ENCODE measurements at places on chromosomes 4 and X.

DNA sequence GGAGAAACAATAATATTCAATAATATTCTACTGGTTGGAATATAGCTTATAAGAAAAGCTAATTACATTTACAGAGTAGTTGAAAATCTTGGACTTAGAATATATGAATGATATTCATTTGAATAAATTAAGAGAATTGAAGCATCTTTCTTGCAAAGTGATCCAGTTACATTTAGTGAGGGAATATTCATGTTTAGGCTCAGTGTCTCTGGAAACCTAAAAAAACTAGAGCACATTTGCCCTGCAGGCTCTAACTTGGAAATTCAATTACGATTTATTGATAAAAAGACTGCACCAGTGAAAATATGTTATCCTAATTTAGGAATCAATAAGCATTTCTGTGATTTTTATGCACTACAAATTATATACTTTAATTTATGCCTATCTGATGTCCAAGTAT is 58.3 kb upstream of the RAP1GDS1 start:
- no peak for DNase-seq

DNA sequence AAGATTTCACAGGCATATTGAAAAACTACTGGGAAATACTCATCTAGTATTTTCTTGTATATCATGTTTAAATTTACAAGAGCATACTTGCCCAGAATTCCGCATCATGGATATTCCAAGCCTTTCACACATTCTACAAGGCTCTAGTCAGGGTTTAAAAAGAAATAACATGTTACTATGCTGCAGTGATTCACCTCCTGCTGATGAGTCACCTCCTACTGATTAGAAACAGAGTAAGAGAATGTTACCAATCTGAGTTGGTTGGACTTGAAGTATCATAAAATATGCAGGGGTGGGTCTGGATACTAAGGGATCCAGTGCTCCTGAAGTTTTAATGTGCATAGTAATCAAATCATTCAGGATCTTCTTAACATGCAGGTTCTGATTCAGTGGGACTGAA is 192.0 kb upstream of the ANK2 start:
- DNase-seq: no peak

- DNase-seq: no peak
These were observed 248.3 kb upstream of the GATB start for GRCh38 chr4:152009031-152009670.

- DNase-seq: no peak
These were observed 2.3 kb downstream of the CXCL8 start for GRCh38 chr4:73742490-73743160.

GRCh38 chr4:4601803-4602369 is 60.0 kb upstream of the STX18 start:
- no peak for DNase-seq

DNA sequence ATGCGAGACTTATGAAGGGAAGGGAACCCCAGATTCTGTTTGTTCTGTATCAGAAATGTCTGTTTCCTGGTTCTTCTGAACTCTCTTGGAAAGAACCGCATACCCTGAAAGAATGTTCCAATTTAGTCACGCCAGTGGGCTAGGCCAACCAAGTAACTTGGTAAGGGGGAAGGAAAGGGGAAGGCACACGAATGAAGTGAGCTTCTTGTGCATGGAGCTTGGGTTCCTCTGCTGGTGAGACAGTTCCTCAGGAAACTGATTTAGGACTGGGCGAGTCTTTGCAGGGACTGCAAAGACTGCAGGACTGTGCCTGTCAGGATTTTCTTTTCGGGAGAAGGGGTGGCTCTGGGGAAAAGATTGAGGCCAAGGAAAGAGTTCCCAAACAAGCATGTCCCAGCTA is 35.6 kb downstream of the FRMPD3 start:
- DNase-seq: no peak

DNA sequence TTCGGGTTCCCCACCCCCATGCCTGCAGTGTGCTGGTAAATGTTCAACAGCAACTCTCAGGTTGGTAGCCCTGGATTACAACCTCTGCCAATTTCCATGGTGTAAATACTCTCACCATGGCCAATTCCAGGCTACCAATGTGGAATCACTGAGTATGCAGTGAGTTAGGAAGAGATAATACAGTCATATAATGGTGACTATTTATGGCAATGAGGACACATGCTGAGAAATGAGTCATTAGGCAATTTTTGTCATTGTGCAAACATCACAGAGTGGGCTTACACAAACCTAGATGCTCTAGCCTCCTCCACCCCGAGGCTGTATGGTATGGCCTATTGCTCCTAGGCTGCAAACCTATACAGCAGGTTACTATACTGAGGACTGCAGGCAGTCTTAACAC is 4.6 kb upstream of the CLDN24 start:
- DNase-seq: no peak

DNA sequence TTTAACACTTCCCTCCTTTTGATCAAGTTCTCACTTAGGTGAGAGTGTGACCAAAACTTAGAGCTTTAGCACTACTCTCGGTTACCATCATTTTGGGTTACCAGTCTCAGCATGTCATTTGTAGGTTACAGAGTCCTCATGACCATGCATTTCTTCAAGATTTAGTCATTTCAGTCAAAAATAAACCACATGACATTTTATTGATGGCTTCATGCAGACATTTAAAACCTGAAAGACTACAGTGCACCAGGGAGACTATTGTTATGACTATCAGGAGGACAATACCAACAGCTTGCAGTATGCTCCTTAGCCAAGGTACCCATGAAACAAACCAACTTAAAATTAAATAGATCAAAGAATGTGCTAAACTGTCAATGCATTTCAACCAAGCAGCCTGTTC is 498.1 kb upstream of the FSTL5 start:
- DNase-seq: no peak

DNA sequence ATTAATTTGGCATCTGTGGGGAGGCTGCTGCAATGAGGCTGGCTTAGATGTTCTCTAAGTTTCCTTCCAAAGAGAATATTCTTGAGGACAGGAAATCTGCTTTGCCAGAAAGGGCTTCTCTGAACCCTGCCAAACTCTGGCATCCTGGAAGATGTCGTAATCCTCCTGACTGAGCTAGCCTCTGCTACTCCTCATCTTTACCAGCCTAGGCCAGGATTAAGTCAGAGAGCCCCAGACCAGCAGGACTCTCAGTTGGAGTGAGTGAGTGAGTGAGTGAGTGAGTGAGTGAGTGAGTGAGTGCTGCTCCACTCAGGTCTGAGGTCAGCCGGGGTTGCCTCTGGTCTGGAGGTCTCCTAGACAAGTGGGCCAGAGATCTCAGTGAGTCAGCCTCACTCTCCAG is 104.9 kb upstream of the SOD3 start:
- no peak for DNase-seq

- no peak for DNase-seq
These were observed 623.9 kb downstream of the BCOR start for GRCh38 chrX:39473812-39474211.

DNA sequence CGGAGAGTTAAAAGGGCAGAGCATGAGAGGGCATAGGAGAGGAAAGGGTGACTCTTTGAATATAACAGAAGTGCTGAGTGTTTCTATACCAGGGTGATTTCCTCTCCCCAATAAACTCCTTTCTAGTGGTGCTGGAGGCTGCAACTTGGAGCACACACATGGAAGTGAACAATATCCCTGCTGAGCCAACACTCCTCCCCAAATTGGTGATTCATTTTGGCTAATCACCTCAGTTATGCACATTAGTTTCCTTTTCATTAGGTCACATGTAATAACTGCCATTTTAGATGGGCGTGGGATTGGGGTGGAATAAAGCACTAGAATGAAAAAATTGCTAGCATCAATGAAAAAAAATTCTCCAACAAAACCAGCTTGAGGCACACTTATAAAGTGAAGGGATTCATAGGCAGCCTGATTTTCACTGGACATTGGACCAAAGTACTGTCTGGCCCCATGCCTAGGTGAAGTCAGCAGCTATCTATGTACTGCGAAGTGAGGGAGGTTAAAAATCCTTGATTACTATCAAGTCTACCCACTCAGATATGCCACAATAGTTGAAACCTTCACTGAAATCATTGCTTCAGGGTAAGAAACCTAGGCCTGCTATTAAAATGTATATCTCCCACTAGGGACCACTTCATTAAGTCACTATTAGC is 174.0 kb downstream of the GLUD2 start:
- DNase-seq: no peak

GRCh38 chrX:13381514-13381913 is 61.7 kb upstream of the ATXN3L start:
- DNase-seq: no peak

DNA sequence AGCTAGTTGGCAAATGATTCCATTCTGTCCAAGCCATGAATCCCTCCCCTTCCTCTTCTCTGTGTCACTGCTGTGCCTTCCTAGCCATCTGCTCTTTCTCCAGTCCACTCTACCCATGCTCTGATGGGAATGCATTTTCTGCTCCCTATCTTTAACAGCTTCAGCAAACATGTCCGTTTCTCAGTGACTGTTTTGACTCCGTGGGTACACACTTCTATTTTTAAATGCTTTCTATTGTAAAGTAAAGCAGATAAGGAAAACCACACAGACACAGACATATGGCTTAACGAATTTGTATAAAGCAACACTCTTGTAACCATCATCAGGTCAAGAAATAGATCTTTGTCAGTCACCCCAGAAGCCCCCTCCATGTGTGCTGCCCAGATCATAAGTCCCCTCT is 72.4 kb upstream of the KLHL13 start:
- DNase-seq: no peak

DNA sequence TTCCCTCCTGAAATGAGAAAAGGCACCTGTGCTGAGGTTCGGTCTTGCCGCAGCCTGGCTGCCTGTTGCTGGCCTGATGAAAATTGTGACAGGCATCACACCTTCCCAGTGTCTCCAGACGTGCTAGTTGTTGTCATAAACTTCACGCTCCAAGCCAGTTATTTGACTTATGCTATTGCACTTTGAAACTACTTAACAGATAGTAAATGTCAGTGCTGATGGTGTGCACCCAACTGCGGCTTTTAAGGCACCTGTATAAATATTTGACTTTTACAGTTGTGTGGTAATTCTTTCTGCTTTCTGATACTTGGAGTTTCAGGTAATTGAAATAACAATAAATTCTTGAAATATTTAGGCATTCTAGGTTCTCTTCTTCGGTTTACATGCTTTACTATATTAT is 1.8 kb downstream of the WWC2 start:
- DNase-seq: no peak

DNA sequence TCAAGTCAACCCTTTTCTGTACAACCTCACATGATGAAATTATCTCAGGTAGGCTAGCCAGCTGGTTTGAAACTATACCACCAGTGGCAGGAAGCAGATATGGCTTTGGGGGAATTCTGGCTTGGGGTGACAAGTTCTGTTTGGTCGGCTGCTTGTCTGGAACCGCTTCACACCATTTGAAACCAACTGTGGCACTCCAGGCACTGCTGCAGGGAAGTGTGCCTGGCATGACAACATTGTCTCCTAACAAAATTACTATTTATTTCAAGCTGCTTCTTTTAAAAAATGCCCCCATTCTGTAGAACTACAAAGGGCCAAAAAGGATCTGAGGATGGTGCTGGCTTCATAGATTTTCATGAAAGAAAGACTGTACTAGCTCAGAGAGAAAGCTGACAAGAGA is 37.1 kb upstream of the GPM6B start:
- DNase-seq: no peak

GRCh38 chr4:132284910-132285426 is 864.1 kb upstream of the PCDH10 start:
- peak; percentile 28 for DNase-seq

DNA sequence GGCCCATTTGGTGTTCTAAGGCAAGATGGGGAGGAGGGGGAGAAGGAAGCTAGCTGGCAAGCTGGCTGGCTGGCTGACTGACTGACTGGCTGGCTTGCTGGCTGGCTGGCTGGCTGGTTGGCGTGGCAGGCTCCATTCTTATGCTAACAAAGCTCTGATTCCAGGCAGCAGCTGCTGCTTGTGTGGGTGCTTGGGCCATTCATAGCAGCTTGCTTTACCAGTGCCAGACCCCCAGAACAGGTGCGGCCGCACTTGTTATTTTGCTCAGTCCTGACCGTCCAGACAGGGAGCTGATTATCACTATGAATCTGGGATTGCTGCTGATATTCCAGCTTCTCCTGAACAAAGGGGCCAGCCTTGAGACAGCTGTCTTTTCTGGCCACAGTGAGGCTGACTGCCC is 131.2 kb upstream of the PAK3 start:
- no peak for DNase-seq

- DNase-seq: no peak
These were observed 77.5 kb downstream of the HHIP start for GRCh38 chr4:144723471-144723870.

DNA sequence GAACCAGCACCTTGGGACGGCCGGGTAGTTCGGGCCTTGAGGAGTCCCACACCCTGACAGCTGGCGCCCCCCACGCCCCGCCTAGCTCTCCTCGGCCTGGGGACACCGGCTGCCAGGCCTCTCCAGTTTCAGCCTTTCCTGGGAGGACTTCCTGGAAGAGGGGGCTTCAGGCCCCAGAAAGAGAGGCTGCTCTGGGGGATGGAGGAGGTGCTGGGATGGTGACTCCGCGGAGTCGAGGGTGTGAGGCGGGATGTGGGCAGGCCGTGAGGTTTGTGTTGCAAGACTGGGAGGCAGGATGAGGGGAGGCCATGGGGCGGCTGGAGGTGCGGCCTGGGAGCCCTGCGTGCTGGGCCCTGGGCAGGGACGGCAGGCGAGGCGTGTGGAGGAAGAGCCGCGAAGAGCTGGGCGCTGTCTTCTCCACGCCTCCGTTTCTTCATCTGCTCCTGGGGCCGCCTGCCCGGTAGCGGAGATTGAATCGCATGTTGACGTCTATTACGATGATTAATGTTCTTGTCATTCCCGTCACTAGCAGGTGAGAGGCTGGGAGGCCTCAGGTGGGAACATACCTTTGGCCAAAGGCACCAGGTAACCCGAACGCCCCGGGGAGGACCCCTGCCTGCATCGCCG is 918 bp upstream of the FGFRL1 start:
- DNase-seq: no peak

DNA sequence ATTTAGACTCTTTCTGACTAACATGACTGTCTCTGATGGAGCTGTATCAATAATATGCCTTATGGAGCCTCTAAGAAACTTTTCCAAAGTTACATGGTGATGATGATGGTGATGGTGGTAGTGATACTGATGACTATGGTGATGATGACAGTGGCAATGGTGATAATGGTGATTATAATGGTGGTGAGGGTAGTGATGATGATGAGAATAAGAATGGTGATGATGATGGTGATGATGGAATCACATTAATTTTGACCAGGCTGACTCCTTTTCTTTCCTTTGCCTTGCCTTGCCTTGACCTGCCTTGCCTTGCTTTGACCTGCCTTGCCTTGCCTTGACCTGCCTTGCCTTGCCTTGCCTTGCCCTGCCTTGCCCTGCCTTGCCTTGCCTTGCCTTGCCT is 31.7 kb upstream of the AREG start:
- DNase-seq: no peak

DNA sequence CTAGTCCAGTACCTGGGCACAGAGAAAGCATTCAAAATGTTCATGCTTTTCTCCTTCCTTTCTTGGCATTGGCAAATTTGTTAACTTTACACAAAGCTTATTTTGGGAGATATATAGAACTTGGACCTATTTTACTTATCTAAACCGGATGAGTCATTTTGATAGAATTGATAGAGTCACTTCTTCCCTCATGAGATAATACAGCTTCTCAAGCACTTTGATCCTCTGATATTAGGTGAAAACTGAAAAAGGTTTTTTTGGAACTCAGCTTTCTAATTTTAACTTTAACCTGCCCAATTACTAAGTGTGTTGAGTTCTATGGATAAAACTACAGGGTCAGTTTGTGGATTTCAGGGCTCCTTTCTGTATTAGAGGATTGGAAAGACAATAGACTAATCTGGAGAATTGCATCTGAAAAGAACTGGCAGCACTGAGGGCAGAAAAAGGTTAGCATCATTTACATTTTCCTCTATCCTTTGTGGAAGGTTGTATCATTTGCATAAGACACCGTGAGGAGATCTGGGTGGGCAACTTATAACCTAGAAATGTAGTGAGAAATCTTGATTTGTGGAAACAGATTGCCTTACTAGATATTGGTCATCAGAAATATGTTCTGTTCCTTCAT is 2.4 kb downstream of the WDR44 start:
- no peak for DNase-seq

All from DND-41 (cell line).